Right hindlimb (tissue), 1 donor: ENCODE measurements at places on chromosomes 5 and 9.

- no peak for DNase-seq
Measured at GRCh38 chr5:107499776-107500175, 171.0 kb downstream of the EFNA5 start.

DNA sequence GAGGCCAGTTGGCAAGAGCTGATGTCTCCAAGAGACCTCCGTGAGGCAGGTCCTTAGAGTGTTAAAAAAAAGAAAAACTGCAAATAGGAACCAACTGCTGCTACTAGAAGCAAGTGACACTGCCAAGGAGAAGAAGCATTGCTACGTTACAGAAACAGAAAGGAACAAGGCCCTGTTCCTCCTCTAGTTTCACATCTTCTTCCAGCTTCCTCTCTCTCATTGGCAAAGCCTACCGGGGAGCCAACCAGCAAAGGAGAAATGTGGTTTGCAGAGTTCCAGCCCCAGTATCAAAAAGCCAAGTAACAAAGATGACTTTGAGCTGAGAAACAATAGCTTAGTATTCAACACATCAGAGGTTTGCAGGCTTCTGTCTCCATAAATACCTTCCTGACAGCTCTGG lies 145.9 kb downstream of the PRELID2 start:
- no peak for DNase-seq

DNA sequence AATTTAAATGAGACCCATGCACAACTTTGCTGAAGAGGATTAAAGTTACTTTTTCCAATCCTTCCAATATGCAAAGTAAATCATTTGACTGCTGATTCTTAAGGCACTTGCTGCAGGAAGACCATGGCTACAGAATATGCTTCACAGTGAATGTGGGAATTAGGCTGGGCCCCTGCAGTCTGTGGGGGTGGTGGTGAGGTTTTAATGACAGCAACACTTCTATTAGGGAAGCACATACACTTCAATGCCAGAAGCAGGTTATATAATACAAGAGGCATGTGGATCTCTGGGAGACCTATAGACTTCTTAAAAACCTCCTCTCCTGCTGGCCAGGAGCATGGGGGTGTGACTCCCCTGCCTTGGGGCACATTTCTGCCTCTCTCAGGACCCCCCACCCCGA lies 124.5 kb upstream of the KLF9 start:
- DNase-seq, result no peak

DNA sequence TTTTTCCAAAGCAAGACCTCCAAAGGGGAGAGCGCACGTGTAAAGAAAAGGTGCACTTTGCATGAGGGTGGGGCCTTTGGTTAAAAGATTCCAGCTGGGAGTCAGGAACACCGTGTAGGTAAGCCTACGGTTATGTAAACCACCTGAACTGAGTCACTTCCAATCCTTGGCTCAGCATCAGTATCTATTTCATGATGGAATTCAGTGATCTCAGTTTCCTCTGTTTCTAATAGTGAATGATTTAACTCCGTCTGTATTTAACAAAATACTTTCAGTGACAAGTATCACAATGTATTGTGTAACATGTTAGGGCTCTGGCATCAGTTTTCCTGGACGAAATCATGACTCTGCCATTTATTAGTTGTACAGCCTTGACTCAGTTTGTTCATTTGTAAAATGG lies 1.3 kb upstream of the SVEP1 start:
- no peak for DNase-seq

- no peak for DNase-seq
Measured at GRCh38 chr5:142360607-142361120, 35.8 kb upstream of the SPRY4 start.

DNA sequence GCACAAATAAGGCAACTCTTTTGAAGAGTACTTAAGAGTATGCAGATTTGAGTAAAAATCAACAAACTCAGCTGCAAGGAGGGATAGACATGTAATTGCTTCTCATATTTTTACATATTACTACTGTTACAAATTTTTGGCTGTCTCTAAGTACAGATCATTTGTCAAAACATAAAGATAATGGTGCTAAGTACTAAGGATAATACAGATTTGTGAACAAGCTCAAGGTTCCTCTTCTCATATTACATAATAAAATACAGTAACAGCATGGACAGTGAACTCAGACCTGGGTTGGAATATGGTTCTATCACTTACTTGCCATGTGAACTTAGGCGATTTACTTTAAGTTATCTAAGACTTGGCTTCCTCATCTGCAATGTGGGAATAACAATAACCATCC lies 168.0 kb downstream of the AP3B1 start:
- no peak for DNase-seq

- no peak for DNase-seq
Measured at GRCh38 chr9:134811079-134811672, 69.4 kb upstream of the FCN2 start.

DNA sequence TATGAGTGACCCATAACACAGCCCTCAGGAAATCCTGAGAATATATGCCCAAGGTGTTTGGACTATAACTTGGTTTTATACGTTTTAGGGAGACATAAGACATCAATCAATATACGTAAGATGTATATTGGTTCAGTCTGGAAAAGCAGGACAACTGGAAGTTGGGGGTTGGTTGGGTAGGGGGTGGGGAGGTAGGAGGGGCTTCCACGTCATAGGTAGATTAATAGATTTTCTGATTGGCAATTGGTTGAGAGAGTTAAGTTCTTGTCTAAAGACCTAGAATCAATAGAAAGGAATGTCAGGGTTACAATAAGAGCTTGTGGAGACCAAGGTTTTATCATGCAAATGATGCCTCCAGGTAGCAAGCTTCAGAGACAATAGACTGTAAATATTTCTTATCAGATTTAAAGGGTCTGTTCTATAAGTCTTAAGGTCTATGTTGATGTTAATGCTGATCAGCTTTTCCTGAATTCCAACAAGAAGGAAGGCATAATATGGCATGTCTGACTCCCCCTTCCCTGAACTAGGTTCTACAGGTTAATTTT lies 2267.7 kb upstream of the ACO1 start:
- no peak for DNase-seq

GRCh38 chr9:121494192-121494591 lies 5.5 kb downstream of the GGTA1 start:
- no peak for DNase-seq

DNA sequence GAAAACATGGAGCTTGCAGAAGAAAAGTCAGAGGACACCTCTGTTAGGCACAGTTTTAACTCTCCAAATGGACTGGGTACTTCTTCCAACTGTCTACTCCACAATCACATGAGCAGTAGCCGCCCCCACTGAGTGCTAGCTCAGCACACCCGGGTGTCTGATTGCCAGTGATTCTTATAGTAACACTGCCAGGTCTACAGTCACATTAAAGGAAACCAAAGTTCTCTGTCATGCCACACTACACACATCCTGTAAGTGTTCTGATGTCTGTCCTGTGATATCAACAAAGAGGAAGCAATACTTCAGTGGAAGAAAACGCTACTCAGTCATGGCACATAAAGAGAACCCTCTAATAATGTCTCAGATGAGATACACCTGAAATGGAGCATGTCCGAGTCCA lies at the start of gene HAVCR2:
Gene HAVCR2, minus strand, starts transcription at position 69 of the 400 bp plus-strand sequence. Its CDS starts 61 bp downstream, at position 8.
- no peak for DNase-seq

DNA sequence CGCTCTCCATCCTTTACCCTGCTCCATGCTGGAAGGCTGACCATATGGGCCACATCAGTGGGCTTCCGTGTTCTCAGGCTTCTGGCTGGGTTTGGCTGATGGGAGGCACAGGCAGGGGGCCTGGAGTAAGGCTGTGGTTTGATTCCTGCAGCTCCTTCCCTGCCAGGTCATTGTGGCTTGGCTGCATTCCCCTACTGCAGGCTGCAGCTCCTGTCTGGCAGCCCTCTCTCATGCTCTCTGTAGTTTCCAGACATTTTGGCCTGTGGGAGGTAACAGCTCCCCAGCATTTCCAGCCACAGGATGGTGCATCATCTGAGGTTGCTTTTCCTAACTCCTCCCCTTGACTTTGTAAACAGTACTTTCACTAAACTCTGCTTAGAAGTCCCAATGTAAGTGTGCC lies 102.0 kb upstream of the PTPN3 start:
- peak; percentile 77 for DNase-seq

GRCh38 chr5:5089895-5090649 lies 50.1 kb upstream of the ADAMTS16 start:
- DNase-seq, result no peak

DNA sequence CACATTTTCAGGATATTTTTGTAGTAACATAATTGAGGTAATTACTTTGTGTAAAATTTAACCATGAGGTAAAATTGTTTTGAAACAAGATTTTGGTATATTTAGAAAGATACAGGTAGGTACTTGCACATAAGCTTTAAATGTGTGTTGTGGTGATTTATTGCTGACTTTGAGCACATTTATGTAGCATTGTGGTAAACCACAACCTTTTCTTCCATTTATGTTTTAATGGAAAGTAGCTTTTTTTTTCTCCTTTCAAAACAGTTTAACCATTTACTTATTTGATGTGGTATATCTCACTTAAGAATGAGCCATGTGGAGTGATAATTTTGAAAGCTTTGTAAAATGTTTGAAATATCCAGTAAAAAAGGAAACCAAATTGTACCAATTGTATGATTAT lies 35.6 kb downstream of the FCHO2 start:
- DNase-seq, result no peak

DNA sequence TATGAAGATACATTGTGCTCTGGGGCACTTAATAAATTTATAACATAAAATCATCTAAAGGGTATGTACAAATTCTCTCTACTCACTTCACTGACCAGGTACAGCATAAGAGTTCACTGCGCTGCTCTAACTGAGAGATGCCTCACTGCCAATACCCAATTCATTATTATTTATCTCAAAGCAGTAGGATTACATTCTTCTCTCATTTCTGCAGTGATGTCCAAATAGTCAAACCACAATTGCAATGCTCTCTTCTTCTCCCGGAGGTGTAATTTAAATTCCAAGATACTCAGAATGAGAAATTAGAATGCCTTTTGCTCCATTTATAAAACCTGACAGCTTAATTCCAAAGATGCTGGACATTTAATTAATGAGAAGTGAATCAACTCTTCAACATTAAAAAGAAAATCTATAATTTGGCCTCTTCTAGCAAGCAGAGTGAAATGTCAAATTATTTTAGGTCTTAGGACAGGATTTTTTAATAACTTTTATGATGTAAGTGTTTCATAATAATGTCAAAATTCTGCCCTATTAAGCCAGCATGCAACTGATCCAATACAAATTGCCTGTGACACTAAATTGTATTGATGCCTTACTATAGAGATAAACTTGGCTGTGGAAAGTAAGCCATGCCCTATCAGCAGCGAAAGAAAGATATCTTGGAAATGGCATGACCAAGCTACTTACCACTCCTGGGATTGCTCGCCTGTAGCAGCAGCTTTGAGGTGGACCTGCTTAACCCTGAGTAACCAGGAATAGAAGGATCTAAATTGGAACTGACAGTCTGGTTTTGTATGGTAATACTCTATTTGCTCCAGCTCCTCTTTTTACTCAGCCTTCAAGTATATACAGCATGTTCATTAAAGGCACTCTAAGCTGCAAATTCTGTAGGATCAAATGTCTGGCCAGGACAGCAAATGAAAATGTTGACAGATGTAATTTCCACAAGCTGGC lies 374.2 kb upstream of the TYRP1 start:
- no peak for DNase-seq

GRCh38 chr5:74196233-74196632 lies 444.3 kb downstream of the ENC1 start:
- no peak for DNase-seq

DNA sequence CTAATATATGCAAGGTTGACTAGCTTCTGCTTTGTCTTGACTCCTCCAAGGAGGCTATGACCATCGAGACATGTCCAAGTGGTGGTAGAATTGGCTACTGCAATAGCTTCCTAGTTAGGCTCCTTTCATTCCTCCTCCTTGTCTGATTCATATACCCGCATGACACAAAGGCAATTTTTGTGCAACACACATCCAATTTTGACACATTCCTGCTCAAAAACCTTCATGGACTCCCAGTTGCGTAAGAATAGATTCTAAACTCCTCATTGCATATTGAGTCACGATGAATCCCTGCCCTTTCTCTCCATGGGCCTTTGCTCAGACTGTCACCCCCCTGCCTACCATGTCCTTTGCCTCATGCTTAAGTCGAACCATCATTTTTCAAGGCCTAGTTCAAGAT lies 344.5 kb downstream of the ACTL7B start:
- no peak for DNase-seq

DNA sequence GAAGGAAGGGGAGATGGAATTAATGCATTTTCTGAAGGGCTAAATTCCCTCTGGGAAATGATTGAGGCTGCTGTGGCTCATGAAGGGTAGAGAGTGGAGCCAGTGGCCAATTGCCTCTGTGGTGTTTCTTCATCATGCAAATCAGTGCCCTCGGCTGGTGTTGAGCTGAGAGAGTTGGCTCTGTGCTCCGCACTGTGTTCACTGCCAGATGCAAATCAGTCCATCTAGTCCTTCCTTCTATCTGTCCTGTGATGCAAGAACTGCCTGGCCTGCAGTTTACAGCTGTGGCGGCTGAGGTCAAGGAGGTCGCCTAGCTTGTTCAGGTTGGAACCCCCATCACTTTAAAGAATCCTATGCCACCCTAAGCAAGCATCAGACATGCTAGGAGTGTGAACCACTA lies 6.0 kb downstream of the TMEM171 start:
- DNase-seq, result no peak

- DNase-seq, result no peak
Measured at GRCh38 chr5:99955006-99955405, 580.2 kb upstream of the FAM174A start.

- no peak for DNase-seq
Measured at GRCh38 chr5:30981576-30981975, 211.9 kb upstream of the CDH6 start.

DNA sequence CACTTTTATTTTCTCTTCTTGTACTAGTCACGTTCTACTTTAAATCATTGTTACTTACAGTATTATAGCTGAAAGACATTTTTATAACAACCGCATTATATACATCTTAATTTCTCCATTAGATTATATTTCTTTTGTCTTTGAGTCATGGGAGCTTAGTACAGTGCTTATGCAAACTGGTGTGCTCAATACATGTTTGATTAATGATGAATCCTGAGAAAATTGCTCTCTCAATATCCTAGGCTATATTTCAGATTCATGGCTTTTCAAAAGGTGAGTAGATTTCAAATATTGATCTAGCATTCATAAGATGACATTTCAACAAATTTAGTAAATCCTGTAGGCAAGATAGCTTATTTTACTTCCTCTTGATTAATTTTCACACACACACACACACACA lies 102.2 kb upstream of the FST start:
- no peak for DNase-seq

DNA sequence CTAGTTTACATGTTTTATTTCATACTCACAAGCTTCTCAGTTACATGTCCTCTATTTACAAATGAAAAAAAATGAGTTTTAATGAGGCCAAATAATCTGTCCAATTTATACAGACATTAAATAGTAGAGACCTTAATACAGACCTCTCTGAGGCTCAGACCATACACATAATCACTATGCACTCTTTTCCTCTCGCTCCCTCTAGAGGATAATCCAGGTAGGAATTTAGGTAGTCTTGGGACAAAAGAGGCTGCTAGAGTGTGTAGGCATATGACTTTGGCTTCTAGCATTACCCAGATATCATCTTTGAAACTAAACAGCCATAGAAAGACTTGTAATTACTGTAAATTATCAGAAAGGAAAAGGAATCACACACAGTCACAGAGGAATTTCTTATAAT lies 444.7 kb downstream of the HINT1 start:
- no peak for DNase-seq
